CD4-positive, alpha-beta memory T cell (primary cell): ENCODE measurements at places on chromosomes 4 and X. TPM values are rescaled to one million over a fixed set of nuclear protein-coding genes. Genes with fewer than 3 reads are reported as not detected.

Gene ANTXR2
- 91.6 TPM for total RNA-seq

Gene JADE3
- total RNA-seq, result 0.44 TPM

Gene TRAM1L1
- total RNA-seq, result not detected

Gene ITIH6
- not detected for total RNA-seq

Gene SMIM9
- not detected for total RNA-seq

Gene C4orf50
- 0.26 TPM for total RNA-seq

Gene RASSF6
- total RNA-seq, result 0.81 TPM

Gene CSAG3
- not detected for total RNA-seq

Gene ARHGAP24
- total RNA-seq, result not detected

Gene ITGB1BP2
- total RNA-seq, result 3.5 TPM

Gene OTC
- total RNA-seq, result not detected

Gene CXorf49
- total RNA-seq, result not detected

Gene CLGN
- not detected for total RNA-seq

Gene AKAP14
- not detected for total RNA-seq

Gene RBMXL3
- not detected for total RNA-seq

Gene C4orf51
- total RNA-seq, result not detected

Gene MGAT4D
- not detected for total RNA-seq

Gene SOX3
- total RNA-seq, result not detected

Gene ADH4
- not detected for total RNA-seq

Gene PDCL2
- total RNA-seq, result not detected

Gene DBET
- total RNA-seq, result not detected

Gene CT45A2
- total RNA-seq, result not detected

Gene FAM90A26
- total RNA-seq, result not detected

Gene GRIA3
- not detected for total RNA-seq

Gene ZAR1
- not detected for total RNA-seq
